HT-29 (cell line): ENCODE measurements at places on chromosomes 6 and 20. TPM values are rescaled to one million over a fixed set of nuclear protein-coding genes. Genes with fewer than 3 reads are reported as not detected.

GRCh38 chr20:24043294-24043693 lies 54.7 kb upstream of the GGTLC1 start:
- DNase-seq = no peak

DNA sequence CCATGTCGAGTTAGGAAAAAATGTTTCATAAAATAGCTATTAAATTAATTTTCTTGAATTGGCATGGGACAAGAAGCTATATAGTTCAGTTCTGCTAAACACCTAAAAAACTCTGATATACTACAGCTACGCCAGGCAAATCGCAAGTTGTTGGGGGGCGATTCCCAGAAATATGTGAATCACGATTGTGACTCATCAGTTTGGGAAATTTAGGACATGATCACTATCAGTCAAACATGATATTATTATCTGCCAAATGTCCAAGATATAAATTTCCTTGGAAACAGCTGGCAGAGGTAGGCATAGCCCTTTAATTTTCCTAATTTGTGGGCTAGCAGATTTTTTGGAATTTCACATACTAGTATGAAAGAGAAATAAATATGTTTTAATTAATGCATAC lies 123.6 kb downstream of the ATXN1 start:
- no peak for DNase-seq

DNA sequence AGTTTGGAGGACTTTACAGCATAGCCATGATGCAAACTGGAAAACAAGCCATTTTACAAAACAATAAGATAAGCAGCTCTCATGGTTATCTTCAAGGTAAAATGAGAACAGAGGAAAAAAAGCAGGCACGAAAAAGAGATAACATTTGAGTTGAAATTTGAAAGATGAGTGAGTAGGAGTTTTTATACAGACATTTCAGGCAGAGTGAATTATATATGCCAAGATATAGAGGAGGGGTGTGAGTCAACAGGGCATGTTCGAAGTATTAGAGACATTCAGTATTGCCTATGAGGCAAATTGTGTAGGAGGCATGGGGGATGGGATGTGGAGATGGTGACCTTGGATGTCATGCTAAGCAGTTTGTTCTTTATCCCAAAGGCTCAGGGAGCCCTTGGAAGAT lies 240.5 kb upstream of the MAN1A1 start:
- DNase-seq = no peak

DNA sequence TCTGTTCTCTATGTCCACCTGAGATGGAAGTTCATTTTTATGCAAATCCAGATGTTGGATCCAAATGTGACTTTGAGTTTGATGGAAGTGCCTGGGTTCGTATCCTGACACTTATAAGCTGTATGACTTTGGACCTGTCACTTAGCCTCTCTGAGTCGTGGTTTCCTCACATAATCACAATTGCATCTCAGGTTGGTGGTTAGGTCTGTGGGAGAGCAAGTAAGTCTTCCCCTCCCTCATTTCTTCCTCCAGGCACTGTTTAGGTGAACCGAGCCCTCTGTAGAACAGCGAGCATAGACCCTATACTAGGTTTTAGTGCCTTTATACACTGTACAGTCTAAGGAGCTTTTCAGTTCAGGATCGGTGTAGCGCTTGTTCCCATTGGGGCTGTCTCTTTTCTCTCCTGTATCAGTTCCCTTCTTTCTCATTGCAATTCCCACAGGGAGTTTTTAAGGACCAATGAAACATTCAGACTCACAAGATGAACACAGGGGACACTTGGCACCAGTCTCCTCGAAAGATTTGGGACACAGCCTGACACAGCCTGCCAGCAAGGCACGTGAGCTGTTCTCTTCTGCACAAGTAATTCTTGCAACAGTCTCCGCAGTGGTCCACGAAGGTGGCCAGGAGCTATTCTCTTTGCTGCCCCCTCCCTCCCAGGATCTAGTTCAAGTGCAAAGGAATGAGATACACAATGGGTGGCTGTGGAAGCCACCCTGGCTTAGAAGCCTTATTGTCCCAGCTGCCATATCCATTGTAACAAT lies 11.8 kb downstream of the TOX2 start:
- DNase-seq = no peak

DNA sequence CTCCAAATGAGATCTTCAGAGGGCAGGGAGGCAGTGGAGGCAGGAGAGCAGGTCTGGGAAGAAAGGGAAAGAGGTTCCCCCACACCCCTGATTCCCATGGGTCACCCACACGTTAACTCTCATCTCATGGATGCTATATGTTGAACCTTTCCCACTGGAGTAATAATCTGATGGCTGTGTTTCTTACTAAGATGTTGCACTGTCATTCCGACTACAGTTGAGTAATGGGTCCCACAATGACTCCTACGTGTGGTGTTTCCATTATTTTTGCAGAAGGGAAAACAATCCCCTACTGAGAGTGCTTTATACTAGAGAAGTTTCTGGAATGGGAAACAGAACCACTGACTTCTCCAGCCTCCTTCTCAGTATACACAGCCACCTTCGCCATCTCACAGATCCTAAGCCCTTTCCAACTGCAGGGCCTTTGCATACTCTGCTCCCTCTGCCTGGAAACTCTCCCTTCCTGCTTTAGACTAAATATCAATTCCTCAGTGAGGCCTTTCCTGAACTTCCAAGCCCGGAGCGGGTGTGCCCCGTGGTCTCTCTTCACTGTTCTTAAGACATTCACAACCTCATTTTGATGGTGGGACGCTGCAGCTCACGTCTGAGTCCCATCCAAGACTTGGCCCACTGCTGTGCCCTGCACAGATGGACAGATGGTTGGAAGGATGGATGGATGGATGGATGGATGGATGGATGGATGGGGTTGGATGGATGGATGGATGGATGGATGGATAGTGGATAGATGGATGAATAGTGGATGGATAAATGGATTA lies 238.6 kb upstream of the PMEPA1 start:
- no peak for DNase-seq

- no peak for DNase-seq
Observed at GRCh38 chr6:146709036-146709622, 110.4 kb downstream of the ADGB start.

DNA sequence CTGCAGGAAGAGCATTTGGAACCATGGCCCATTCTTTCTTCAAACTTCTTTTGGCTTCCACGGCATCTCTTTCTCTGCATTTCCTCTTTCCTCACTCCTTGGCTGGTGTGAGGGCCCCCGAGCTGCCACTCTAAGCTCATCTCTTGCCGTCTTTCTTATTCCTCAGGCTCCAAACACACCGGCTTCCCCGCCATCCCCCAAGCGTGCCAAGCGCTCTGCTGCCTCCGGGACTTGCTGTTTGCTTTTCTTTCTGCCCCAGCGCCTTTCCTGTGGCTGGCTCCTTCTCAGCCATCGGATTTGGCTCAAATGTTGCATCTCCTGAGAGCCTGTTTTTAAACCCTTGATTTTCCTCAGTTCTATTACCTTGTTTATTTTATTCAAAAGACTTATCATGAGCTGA lies 172.7 kb downstream of the PACRG start:
- no peak for DNase-seq

DNA sequence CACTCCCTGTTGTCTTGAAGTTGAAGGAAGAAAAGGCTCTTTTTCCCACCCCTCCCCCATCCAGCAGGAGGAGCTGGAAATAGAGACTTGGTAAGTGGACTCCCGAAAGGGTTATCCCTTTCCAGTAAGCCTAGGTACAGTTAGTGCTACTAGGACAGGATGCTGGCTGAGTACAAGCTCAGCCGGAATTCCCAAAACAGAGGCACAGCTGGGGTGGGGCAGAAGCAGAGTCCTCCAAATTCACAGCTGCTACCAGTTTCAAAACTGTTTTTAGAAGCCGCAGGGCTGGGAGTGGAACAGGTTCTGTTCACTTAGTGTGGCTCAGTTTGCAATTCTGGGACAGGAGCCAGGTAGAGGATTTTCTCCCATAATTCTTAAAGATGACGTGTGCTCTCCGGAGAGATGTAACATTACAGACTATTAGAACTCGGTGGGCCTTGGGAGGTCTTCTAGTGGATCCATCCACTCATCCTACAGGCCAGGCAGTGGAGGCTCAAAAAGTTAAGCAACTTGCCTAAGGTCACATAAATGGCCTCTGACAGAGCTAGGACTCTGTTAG lies 19.0 kb upstream of the UTRN start:
- no peak for DNase-seq

DNA sequence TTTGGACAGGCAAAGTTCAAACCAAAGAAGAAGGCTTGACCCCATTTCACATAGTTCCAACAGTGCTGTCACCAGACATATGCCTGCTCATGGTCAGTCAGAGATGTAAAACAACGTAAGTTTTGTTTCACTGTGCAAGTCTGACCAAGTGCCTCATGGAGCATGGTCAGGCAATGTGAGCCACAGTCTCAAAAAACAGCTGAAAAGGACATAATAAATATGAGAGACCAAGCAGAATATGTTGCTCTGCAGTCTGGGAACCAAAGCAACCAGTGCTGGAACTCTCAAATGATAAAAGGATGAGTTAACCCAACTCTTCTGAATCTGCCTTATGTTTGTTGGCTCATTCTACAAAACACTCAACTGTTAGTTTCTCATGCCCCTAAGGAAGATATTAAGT lies 39.9 kb upstream of the DST start:
- no peak for DNase-seq

- DNase-seq = no peak
Observed at GRCh38 chr6:35083507-35083906, 57.6 kb downstream of the TCP11 start.

DNA sequence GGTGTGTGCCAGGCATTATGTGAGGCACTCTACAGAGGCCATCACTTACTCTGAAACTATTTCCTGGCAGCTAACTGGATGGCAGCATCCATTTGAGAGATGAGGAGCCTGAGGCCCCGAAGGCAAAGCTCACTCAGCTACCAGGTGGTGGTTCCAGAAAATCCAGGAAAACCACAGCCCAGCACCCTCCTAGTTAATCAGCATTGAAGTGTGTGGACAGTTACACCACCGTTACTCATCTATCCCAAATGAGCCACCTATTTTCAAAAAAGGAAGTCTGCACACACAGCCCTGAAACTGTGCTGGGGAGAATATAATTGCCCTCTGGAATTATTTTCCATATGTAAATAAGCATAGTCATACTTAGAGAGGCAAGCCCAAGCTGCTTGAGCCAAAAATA lies 67.4 kb downstream of the CNBD2 start:
- DNase-seq = no peak

DNA sequence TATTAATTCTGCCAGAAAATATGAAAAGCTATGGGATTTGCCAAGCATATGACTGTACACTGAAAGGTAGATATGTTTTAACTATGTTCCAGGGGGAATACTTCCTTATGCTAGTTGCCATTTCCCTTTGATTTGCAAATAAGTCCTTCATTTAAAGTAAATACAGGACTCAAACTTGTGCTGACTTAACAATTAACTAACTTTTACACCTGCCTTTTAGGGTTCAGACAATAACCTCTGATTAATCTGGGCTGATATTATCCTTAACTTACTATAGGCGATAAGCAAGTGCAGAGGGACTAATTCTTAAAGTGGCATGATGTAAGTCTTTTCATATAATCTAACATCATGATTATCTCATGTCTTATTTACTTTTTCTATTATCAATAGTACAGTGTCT lies 143.1 kb downstream of the AHI1 start:
- no peak for DNase-seq

DNA sequence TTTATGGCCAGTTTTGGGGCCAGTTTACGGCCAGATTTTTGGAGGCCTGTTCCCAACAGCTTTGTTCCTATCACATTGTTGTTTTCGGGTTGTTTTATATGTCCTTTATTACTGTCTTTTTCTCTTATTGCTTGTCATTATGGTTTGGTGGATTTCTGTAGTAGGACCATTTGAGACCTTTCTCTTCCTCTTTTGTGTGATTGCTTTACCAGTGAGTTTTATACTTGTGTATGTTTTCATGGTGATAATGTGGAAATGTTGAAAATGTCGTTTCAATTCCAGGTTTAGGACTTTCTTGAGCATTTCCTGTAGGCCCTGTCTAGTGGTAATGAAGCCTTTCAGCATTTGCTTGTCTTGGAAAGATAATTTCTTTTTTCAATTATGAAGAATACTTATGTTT lies 17.8 kb downstream of the HLA-B start:
- no peak for DNase-seq

GRCh38 chr6:44128020-44128917 lies 915 bp downstream of the TMEM63B start:
- peak; percentile 33 for DNase-seq

GRCh38 chr6:41546475-41546865 lies 289 bp downstream of the FOXP4 start:
- DNase-seq = no peak

- no peak for DNase-seq
Observed at GRCh38 chr6:40077736-40078135, 143.5 kb upstream of the MOCS1 start.

DNA sequence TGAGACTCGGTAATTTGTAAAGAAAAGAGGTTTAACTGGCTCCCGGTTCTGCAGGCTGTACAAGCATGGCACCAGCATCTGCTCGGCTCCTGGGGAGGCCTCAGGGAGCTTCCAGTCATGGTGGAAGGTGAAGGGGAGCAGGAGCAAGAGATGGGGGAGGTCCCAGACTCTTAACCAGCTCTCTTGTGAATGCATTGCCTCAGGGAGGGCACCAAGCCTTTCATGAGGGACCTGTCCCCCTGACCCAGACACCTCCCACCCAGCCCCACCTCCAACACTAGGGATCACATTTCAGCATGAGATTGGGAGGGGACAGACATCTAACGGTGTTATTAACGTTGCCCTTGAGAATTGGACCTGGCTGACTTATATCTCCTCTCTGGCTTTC lies 68.6 kb downstream of the PTPN1 start:
- no peak for DNase-seq

DNA sequence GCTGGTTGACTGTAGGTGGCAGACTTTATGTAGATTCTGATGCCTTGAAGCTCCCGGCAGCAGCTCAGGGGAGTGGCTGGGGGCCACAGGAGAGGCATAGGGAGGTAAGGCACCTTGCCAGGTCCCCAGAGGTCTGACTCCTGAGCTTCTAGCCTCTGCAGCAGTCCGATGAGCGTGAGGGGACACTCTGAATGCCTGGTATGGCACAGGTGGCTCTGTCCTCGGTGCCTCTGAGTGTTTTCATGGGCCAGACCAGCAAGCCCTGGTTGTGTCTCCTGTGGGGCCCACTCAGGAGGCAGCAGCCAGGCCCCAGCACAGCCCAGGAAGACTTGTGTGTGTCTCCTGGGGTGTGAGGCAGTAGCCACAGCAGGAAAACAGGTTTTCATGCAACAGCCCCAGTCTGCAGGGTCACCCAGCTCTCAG lies 39.7 kb upstream of the IRF4 start:
- no peak for DNase-seq

DNA sequence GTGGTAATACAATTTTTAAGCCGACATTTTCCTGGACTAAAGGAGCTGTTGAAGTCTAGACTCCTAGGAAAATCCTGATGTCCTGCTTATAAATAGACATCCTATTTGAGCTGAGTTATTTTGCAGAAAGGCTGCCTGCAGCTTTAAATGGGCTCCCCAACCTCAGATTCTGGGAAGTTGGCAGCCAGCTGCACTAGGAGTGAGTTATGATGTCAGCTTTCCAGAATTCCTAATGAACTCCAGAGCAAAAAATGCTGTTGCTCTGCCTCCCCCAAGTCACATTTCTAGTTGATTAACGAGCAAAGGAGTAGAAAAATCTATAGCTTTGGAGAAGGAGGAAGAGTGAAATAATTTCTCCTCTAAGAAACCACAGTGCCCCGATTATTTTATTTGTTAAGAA lies 346.3 kb upstream of the SULF2 start:
- no peak for DNase-seq

GRCh38 chr6:112842330-112842685 lies 495.2 kb downstream of the RFPL4B start:
- DNase-seq = no peak

TRIM40 gene
- total RNA-seq = not detected in 2 replicates

NXT1 gene
- total RNA-seq = 70.6 and 101 TPM in 2 replicates

DZANK1 gene
- 0.83 and 1.5 TPM in 2 replicates for total RNA-seq

TRIM15 gene
- total RNA-seq = 13.3 and 15.1 TPM in 2 replicates

CLVS2 gene
- total RNA-seq = not detected in 2 replicates

SNX21 gene
- 30.8 and 31.2 TPM in 2 replicates for total RNA-seq

EIF2S2 gene
- 64.7 and 74.5 TPM in 2 replicates for total RNA-seq
